GOT3 (cell line): ENCODE measurements at places on chromosomes 2 and 18.

DNA sequence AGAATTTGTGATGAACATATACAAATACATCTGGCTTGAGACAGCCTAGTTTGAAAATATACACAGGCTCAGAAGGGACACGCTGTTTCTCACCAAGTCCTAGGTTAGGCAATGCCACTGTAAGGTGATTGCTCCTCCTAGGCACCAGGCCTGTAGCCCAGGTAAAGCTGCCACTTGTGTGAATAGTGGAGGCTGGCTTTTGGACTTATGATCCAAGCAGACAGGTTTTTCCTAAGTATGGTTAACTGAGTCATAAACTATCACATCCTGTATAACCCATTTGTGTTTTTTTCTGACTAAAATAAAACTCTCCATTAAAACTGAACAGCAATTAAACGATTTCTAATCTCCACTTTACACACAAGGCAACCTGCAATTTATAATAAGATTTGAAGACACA, 81.0 kb downstream of the SEMA4F start:
- DNase-seq = no peak

DNA sequence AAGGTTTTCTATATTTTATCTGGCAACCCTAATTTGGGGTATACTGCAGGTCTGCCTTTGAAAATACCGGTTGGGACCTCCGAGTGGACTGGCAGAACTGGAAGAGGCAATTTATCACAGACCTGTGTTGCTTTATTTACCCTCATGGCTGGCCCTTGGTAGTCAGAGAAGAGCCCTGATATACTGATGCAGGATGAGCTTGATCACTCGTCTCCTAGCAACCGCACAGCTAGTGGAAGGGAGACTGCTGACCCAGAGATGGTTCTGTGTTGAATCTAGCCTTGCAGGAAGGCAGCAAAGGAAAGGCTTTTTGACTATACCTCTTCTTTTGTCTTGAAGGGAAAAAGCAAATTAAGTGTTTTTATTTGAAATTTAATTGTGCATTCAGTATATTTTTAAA, 154.7 kb downstream of the EML6 start:
- DNase-seq = no peak

- DNase-seq = peak; percentile 16
These were observed 31.9 kb downstream of the SNORC start for GRCh38 chr2:232901736-232902578.

- DNase-seq = no peak
These were observed 7.4 kb downstream of the MYL12B start for GRCh38 chr18:3269241-3269913.

DNA sequence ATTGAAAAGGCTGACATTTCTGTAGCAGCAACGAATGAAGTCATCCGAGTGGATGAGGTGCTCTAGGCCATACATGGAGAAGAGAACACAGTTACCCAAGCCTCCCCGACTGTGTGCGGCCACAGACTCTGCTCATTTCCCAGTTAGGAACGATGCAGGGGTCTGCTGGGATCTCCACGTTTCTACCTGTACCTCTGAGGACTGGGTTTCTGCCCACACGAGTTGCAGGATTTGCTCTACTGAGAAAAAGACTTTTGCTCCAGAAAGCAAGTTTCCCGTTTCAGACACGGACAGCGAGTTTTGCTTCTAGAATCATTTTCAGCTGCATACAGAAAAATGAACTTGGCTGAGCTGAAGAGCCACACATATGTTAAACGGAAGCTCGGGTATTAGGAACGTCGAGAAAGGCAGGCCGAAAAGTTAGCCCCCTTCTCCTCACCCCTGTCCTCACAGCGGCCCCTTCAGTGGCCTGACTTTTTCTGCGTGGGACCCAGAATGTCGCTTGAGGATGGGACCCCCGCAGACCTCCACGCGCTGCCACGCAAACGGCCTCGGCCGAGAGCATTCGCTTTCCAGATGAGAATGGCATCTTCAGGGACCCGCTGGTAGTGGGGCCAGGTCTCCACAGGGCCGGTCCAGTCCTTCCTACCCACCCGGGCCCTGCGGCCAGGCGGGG, 582 bp upstream of the RAB31 start:
- no peak for DNase-seq

DNA sequence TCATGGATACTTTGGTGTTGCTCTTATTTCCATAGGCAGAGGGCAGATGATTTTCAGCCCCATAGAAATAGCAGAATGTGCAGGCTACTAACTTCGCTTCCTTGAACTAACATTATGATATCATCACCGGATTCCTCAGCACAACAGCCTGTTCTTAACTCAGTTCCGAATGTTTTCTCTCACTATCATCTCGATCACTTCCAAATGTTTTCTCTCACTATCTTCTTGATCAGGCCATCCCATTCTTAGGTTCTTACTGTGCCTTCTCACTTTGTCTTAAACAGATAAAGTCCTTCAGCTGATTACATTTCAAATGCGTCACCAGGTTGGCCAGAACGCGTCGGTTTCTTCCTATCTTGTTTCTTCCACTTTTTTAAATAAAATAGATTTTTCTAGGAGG, 11.4 kb upstream of the MBD2 start:
- no peak for DNase-seq

DNA sequence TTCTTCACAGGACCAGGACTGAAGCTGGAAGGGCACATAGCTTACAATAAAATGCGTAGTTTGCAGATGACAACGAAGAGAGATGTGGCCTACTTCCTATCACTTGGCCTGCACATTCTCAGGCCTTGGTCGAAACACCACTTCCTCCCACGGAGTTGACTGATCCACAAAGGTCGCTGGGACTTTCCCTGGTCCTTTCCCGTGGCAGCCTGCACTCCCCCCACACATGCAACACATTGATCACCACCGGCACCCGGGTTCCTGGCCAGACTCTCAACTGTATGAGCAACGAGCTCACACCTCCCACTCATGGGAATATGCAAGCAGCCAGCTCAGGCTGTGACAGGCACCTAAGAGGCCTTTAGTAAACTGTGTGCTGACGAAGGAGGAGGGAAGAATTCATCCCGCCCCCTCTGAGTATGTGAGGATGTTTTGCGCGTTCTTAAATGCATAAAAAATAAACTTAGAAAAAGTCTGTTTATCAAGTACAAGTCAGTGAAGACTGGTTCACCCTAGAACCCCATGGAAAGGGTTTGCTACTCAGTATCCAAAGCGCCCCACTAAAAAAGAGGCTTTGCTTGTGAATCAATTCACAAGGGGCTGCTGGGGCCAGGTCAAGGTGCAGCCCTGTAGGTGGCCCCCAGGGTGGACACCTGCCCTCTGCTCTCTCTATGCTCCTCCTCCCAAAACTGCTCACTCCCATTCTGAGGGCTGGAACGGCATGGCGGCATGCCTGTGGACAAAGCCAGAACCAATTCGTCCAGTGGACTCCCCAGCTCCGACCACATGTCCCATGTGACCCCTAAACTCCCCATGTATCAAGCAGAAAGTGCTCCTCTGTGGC, 154.3 kb downstream of the EIPR1 start:
- DNase-seq = no peak

GRCh38 chr2:55109219-55109891, 59.1 kb upstream of the RTN4 start:
- DNase-seq = no peak
